ENCODE measurements at places on chromosomes 5 and 9.

DNA sequence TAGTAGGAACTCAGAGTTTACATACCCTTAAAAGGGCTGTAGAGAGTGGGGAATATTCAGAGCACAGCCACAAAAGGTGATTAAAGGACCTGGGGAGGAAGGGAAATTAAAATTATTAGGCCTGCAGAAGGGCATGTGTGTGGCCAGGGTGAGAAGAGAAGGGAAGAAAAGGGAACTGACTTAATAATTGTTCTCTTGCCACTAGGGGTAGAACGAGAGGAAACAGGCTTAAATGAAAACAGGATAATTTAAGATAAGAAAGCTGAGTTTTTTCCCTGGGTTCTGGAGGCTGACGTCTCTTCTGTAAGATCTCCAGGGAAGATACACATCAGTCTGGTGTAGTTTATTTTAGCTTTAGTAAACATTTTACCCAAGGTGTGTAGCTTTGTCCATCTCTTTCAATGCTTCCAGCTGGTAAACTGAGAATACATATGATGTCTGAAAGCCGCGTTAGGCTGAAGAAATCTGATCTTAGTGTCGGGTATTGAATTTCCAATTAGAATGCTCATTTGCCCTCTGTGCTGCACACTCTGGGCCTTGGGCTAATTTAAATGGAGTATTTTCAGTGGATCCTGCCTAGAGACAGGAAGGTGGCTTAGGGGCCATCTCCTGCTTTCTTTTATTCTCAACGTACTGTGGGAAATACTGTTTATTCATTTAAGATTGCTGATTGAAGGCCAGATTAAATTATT lies 416.8 kb downstream of the TMEM38B start:
- DNase-seq: no peak

DNA sequence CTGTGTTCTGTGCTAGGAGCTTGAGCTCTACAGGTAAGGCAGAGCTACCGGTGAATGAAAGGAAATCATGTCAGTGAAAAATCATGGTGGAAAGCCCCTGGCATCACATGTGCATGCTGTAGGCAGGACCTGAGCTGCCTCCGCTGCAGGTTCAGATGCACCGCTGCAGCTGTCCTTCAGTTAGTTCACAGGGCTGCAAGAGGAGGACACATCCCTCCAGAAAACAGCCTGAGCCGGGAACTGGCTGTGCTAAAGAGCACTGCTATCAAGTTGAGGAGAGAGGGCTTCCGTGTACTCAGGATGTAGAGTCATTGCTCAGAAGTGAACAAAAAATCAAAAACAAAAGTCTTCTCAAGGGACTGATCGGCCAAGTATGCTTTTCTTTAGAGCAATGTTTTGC lies 138.6 kb downstream of the ERCC6L2 start:
- DNase-seq: no peak

DNA sequence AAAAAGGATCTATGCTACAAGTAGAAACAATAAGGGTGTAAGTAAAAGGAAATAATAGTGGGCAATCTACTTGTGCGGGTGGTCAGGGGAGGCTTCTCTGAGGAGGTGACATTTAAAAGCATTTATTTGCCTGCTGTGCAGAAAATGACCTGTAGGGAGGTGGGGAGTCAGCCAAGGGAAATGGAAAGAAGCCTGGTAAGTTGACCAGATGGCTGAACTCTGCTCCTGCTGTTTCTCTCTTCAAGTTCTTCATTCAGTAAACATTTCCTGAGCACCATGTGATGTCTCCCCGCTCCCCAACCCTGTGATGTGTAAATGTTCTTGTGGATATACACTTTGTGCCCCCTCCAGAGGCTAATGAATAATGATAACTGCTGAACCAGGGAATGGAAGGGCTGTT lies 9.9 kb upstream of the SPIN1 start:
- no peak for DNase-seq

- no peak for DNase-seq
Observed at GRCh38 chr5:135996611-135997010, 32.2 kb upstream of the TGFBI start.

DNA sequence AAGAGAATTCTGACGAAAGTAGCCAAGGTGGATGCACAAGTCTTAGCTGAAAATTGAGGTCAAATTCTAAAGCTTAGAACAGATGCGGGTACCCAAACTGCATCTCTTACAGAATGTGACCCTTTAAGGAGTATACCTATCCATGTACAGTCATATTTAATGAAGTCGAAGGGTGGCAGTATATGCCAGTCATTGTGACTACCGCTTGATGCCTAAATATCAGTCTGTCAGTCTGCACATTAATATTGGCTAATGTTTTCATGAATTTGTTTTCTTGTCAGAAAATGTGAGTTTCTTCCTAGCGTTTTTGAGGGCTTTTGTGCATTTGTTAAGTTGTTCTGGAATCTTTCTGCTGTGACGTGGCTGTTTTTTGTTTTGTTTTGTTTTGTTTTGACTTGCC lies 264.5 kb upstream of the ELAVL2 start:
- DNase-seq: no peak

DNA sequence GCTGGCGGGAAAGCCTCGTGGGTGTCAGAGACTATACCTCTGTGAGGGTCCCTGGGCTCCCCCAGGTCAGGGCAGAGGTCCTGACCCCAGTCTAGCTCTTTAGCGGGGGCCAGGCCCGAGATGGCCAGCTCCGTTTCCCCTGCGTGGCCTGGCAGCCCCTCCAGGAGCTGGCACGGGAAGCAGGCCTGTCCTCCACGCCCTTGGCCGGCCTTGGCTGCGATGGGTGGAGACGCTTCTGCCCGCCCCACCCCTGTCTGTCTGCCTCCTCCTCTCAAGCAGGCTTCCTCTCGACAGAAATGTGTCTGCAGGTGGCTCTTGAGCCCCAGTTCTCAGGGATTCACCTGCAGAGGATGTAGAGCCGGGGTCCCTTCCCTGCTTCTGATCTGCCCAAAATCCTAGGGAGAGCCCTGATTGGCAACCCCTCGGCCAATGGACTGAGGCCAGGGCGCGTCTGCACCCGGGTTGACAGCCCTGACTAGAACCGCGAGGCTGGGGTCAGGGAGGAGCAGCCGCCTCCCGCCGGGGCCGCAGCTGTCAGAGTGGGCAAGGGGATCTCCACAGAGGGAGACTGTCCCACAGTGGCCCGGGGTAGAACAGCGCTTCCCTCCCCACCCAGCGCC lies 2.6 kb upstream of the GRIN1 start:
- DNase-seq: no peak

DNA sequence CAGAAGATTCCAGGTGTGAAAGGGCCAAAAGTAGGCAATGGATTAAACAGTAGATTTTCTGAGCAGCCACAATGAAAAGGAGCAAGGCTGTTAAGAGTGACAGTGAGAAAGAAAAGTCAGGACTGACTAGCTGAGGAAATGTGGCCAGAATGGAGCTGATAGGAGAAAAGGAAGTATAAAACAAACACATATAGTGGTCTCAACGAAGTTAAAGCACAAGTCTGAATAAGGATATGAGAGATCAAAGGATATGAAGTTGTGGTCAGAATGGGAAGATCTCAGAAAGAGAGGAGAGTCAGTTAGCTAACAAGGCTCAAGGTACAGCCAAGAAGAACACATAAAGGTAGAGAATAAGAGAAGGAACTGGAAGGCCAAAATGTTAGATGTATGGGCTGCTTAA lies 39.9 kb downstream of the FNIP1 start:
- no peak for DNase-seq

- DNase-seq: no peak
Observed at GRCh38 chr5:28132151-28132550, 1093.8 kb upstream of the CDH9 start.

DNA sequence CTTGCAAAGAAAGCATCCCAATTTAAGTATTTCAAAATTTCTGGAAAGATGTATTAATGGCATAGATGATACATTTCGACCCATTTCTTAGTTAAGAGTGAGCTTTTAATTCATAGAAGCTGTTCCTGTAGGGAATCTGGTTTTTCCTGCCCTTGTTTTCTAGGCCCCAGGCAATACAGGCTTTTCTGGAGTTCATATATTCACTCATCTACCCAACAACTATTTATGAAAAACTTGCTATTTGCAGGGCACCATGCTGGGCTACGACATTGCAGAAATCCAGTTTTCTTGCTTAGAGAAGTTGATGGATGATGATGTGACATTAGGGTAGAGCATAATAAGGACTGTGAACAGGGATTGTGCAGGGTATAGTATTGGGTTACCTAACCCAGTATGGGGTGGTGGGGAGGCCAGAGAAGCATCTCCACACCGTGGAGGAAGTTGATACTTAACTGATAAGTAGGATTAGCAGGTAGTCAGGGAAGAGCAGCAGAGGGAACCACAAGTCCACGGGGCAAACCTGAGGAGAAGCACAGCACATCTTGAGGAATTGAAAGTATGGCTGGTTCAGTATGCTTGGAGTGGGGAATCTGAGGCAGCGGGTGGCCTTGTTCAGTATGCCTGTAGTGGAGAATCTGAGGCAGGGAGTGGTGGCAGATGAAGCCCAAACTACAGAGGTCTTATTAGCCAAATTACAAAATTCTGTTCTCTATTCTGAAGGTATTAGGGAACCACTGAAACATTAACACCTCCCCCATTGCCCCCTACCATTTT lies 247.5 kb downstream of the ARRDC3 start:
- no peak for DNase-seq

GRCh38 chr5:87752362-87752761 lies 339.6 kb upstream of the CCNH start:
- DNase-seq: no peak

DNA sequence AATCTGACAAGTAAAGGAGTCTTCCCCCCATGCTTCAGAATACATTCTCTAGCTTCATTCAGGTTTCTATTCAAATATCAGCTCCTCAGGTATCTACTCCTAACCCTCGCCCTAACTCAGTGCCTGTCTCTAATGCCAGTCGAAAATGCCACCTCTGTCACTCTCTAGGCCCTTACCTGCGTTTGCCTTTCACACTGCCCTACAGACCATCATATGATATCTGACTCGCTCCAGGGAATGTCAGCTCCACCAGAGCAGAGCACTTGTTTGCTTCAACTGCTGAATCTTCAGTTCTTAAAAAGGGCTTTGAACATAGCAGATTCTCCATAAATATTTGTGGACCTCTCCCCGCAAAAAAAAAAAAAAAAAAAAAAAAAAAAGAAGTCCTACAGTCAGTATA lies 46.7 kb downstream of the ADRB2 start:
- no peak for DNase-seq

GRCh38 chr5:180596115-180596667 lies 4.9 kb upstream of the SCGB3A1 start:
- DNase-seq: no peak

DNA sequence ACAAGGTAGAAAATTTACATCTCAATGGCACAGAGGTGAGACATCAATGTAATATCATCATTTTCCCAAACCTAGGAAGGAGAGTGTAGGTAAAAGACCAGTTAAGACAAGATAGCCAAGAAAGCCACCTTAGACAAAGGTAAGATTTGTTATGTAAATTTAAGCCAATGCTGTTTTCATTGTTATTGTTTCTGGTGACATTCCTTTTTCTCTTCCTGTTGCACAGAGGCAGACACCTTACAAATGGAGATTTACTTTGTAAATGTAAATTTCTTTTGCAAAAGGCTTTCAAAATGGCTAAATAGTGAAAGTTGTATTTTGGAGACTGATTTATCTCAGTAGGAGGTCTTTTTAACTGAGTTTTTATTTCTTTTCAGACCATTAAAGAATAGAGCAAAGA lies 159.1 kb downstream of the YIPF5 start:
- no peak for DNase-seq

DNA sequence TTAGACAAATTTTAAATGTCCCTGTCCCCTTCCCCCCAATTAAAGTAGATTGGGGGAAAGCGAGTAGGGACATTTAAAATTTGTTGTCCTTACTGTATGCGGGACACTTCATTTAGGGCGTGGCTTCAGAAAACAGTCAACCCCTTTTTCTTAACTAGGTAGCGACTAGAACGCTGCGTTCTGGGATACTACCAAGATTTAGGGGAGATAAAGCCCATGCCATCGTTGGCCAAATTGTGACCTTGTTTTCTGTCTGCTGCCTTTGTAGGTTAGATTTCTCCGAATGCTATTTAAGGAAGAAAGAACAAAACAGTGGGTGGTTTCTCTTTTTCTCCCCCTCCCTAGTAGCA lies 1.2 kb downstream of the CKS2 start:
- no peak for DNase-seq

- no peak for DNase-seq
Observed at GRCh38 chr5:60830581-60831127, 13.4 kb downstream of the ELOVL7 start.

DNA sequence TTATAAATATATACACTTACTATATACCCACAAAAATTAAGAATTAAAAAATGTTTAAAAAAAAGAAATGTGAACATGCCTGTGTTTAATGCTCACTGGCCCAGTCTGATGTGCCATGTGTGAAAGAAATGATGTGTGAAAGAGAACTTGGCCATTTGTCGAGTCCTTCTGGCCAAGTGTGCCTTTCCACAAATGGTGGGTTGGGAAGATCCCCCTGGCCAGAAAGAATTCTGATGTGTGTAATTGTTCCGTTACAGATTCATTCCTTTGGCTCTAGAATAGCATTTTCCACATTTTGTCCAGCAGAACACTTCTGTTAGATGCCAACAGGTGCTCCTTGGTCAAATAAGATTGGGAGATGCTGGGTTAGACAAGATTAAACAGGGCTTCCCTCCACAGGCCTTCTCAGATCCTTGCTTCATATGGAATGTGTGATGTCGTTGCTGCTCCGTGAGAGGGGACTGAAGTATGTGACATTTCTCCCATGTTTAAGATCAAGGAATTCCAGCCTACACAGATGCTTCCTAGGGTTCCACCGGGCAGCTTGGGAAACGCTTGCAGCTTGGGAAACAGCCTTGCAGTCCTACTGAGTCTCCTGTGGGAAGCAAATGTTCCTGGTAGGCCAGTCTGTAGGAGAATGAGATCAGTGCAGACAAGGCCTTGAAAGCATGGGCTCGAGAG lies 32.1 kb downstream of the GDNF start:
- no peak for DNase-seq

DNA sequence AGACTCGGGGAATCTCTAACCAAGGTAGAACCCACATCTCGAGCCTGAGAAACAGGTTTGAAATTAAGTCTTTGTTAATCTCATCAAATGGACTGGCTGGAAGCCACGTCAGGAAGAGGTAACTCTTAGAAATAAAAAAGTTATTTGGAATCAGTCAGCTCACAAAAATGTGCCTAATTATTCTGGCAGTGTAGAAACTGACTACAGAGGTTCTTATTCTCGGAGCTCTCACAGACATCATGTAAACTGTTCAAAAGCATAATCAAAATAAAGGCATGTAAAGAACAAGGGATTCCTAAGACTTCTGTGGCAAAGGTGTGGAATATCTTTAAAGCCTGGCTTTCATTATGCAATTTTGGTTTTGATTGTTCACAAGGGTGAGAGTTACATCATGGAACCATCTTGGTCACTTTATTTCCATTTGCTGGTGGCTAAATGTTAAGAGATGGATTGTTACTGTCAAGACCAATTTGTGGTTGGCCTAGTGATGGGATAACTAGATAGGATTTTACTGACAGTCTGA lies 85.1 kb downstream of the OTULIN start:
- DNase-seq: no peak

DNA sequence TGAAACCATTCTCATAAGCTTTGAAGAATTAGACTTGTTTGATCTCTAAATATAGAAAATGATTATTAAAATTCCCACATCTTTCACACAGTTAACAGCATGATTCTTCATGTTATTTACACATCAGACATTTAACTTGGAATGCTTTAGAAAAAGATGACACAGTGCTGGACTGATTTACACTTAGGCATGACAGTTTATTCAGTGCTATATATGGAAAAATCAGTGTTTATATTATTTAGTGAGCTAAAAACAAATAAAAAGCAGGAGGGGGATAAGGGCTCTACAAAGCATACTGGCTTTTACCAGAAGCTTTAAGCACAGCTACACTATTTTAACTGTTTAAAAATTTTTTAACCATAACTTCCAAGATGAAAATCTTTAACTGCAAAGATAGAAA lies 30.0 kb downstream of the CDC37L1 start:
- no peak for DNase-seq

Measured in stimulated activated CD4-positive, alpha-beta T cell treated with anti-CD3 and anti-CD28 coated beads, Interleukin-1b, Interleukin-23, amount 100 ng/mL, for 4 hours (primary cell).